Epithelial cell of esophagus (primary cell): ENCODE measurements at places on chromosomes 13 and 19.

DNA sequence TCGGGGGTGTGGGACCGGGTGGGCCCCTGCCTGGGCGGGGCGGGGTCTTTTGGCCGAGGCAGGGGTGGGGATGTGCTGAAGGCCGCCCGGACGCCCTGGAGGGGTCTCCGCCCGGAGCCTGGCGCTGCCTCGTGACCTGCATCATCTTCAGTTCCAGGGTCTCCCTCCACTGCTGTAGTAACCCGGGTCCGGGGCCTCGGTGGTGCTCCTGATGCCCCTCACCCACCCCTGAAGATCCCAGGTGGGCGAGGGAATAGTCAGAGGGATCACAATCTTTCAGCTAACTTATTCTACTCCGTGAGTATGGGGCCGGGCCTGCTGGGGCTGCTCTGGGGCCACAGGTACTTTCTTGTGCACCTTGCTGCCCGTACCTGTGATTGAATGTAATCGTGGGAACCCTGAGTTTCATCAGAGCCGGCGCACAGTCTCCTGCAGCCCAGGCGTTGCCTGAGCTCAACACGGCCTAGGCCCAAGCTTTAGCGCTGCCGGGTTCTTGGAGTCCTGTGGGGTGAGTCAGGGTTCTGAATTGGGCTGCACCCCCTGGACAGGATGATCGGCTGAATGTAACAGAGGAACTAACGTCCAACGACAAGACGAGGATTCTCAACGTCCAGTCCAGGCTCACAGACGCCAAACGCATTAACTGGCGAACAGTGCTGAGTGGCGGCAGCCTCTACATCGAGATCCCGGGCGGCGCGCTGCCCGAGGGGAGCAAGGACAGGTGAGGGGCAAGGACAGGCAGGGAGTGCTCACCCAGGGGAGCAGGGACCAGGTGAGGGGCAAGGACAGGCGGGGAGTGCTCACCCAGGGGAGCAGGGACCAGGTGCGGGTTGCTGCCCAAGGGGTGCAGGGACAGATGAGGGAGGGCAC is 10.5 kb downstream of the PEAK3 start:
- peak; percentile 71 for DNase-seq

DNA sequence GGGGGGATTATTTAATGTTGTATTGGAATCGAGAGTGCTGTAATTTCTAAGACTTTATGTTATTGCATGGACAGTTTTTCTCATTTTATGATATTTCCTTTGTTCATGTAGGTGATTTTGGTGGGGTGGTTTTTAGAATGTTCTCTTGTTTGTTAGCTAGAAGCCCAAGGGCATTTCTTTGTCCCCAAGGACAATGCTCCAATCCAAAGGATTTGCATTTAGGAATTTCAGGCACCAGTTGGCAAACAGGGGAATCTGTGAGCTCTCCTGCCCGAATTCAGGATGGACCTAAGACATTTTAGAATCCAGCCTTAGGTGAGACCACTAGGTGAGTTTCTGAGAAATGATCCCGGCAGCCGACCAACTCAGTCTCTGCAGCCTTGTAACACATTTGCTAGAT is 324.9 kb downstream of the KCNRG start:
- no peak for DNase-seq

- DNase-seq, result peak; percentile 56
Observed at GRCh38 chr19:1266916-1267476, 2.1 kb upstream of the CIRBP start.

DNA sequence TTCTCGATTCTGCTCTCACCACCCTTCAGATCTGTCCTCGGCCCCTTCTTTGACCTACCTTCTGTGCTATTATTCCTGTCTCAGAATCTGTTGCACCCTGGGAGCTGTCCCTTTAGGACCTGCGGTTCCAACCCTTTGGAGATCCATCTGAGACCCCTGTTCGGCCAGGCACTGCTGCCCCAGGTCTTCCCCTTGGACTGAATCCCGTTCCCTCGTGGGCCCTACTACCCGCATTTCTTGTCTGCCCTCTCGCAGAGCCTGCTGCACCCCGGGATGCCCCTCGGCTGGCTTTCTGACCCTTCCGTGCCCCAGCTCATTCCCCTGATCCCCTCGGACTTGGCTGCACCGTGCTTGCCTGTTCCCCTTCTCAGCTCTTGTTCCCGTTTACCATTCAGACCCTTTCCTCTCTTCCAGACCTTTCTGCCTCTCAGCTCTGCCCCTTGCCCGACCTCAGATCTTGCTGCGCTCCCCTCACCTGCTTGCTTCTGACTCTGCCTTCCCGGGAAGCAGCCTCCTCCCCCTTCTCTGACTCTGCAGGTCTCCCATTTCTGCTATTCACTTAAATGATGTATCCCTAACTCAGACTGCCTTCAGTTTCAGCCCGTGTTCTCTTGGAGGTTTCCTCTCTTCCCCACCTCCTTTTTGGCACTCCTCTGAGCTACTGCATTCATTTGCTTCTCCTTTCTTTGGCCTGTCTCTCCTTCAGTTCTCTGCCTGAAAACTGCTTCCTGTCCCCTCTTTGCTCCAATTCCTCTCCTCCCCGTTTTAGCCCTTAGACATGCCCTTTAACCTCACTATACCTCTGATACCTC is 1.1 kb downstream of the ARHGAP35 start:
- peak; percentile 50 for DNase-seq

DNA sequence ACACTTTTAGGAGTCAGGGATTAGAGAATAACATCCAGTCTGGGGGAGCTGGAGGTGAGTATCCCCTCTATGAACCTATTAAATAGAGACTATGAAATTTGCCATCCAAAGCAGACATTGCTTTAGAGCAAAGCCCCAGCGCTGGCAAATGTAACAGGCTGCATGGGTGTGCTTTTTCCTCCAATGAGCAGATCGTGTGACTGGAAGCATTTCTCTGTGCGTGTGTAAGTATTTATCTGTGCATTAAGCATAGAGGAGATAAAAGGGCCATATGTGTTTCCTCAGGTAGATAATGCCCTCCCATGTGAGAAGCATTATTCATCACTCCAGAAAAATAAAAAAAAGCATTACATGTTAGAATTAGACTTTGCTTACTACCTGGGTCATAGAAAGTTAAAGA is 924 bp downstream of the TNFSF13B start:
- no peak for DNase-seq

DNA sequence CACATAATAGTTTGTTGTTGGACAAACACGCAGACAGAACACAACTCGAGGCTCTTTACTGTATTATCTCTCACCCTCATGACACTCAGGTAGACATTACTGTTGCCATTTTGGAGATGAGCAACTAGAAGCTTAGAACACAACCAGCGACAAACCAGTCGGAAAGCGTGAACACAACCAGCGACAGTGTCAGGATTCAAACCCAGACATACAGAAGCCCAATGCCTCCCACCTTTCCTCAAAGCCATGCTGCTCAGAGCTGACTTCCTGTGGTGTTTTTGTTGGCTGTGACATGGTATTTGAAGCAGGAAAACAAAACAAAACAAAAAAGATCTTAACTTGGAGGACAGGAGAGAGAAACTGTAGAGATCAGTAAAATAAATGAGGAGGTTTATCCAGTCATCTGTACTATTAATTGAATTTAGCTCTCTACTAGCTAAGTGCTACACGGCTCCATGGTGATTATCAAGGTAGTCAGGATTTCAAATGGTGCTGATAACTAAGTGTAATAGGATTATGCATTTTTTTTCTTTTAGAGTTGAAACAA is 92.1 kb downstream of the STARD13 start:
- DNase-seq, result no peak

DNA sequence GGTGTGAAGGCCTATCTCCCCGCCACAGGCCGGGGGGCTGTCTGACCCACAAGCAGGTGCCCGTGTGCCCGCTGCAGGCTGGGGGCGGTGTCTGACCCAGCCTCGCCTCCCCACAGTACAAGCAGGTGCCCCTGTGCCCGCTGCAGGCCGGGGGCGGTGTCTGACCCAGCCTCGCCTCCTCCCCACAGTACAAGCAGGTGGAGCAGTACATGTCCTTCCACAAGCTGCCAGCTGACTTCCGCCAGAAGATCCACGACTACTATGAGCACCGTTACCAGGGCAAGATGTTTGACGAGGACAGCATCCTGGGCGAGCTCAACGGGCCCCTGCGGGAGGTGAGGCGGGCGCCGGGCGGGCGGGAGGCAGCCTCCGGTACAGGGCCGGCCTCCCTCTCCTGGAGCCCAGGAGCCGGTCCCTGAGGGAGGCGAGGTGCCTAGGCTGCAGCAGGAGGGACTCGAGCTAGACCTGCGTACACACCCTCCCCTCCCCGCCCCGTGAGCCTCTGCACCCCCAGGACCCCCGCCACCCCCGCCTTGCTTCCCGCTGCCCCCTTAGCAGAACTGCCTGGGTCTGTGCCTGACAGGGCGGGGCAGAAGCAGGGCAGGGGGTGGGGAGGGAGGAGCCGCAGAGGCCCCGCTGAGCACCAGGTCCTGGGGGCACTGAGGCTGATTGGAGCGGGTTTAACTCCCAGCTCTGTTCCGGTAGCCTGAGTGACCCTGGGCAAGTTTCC is 20.6 kb downstream of the HCN2 start:
- no peak for DNase-seq

- DNase-seq, result no peak
Observed at GRCh38 chr19:15421721-15422260, 3.0 kb upstream of the AKAP8L start.

DNA sequence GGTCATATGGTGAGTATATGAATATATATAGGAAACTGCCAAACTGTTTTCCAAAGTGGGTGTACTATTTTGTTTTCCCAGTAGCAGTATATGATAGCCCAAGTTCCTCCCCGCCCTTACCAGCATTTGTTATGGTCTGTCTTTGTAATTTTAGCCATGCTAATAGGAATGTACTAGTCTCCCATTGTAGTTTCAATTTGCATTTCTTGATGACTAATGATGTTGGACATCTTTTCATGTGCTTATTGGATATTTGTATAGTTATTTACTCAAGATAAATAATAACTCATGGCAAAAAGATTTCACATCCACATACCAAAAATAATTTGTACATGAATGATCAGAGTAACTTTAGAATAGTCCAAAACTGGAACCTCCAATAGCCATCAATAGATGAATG is 75.3 kb upstream of the SERP2 start:
- peak; percentile 51 for DNase-seq

- no peak for DNase-seq
Observed at GRCh38 chr19:30312582-30313352, 59.4 kb upstream of the ZNF536 start.

DNA sequence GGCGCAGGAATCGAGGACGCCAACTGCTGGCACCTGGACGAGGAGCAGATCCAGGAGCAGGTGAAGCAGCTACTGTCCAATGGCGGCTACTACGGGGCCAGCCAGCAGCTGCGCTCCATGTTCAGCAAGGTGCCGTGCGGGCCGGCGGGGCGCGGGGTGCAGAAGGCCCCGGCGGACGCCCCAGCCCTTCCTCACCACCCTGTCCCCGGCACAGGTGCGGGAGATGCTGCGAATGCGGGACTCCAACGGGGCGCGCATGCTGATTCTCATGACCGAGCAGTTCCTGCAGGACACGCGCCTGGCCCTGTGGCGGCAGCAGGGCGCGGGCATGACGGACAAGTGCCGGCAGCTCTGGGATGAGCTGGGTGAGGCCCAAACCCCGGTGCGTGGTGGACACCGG is 13.6 kb downstream of the ZSWIM4 start:
- no peak for DNase-seq

DNA sequence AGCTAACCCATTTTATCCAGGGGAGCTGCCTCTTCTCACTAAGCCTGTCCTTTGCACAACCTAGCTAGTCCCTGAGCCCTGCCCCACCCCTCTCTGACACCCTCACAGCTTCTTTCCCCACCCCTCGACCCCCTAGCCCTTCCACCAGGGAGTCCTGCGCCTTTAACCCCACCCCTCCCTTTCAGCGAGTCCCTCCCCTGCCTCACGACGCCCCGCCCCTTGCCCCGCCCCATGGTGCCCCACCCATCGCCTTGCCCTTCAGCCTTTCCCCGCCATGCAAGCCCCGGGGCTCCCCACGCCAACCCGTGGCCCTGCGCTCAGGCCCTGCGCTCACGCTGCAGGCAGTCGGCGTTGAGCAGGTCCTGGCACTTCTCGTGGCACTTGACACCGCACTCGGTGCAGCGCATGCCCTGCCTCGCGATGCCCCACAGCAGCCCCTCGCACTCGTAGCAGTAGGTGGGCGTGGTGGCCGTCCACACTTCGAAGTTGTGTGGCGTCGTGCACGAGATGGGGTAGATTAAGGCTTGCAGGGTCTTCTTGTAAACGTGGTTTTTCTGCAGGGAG is 40.0 kb downstream of the UNC13A start:
- no peak for DNase-seq

GRCh38 chr13:97196340-97196739 is 25.8 kb upstream of the MBNL2 start:
- DNase-seq, result no peak

GRCh38 chr13:60623151-60623550 is 226.1 kb downstream of the TDRD3 start:
- no peak for DNase-seq

DNA sequence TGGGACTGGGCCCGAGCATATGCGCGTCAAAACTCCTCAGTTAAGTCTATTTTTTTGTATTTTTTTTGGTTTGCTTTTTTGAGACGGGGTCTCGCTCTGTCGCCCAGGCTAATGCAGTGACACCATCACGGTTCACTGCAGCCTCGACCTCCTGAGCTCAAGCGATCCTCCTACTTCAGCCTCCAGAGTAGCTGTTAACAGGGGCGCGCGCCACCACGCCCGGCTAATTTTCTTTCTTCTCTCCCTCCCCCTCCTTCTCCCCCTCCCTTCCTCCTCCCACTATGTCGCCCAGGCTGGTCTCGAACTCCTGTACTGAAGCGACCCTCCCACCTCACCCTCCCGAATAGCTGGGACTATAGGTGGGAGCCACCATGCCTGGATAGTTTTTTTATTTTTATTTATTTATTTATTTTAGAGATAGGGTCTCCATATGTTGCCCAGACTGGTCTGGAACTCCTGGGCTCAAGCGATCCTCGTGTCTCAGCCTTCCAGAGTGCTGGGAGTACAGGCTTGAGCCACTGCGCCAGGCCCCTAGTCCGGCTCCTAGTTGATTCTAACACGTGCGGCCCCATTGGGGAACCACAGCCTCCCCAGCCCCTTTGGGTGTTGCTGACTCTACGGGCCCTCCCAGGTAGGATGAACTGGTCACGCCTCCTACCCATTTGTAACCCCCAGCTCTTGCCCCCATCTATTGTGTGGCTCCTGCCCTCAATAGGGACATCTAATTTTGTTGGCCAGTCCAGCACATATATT is 806 bp upstream of the ZNF837 start:
- no peak for DNase-seq

DNA sequence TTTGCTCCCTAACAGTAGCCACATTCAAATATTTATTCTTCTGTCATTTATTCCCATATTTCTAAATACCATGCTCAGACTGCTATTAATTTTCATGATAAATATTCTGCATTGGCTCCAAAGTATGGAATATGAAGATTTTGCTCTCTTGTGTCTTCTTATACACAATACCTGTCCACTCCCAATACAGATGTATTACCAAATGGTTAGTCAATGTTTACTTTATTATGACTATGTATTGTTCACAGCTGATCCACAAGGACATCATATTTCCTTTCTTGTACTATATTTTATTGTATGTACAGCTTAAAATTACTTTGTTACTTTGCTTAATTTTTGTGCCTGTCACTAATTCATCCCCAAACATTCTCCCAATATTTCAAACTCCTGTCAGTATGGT is 322.3 kb downstream of the OXGR1 start:
- DNase-seq, result peak; percentile 69
